Kidney (tissue), 22 donors: ENCODE measurements at places on chromosomes 13 and 19. TPM values are rescaled to one million over a fixed set of nuclear protein-coding genes. Genes with fewer than 3 reads are reported as not detected.

DNA sequence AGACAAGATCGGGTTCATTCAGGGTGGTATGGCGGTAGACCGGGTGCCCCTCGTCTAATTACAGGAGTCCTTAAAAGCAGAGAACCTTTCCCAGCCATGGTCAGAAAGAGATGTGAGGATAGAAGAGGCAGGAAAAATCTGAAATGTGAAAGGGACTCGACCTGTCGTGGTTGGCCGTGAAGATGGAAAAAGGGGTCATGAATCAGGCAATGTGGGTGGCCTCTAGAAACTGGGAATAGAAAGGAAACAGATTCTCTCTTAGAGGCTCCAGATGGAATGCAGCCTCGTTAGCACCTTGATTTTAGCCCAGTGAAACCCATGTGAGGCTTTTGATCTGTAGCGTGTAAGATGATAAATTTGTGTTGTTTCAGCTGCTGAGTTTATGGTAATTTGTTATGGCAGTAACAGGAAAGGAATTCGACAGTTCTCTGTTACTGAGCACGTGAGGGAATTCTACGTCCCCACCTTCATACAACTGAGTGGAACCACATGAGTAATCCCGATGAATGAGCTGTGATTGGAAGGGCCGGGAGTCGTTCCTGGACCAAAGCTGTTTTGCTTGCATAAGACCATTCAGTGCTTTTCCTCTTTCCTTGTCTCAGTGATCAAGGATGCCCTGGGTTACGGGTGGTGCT lies 11.0 kb upstream of the CA11 start:
- DNase-seq: peak; percentile 45

- no peak for DNase-seq
Measured at GRCh38 chr13:20787180-20787579, 13.4 kb upstream of the EEF1AKMT1 start.

Gene PGLYRP1
- not detected for polyA plus RNA-seq

GRCh38 chr13:111623208-111623607 lies 302.8 kb downstream of the TEX29 start:
- DNase-seq: no peak

DNA sequence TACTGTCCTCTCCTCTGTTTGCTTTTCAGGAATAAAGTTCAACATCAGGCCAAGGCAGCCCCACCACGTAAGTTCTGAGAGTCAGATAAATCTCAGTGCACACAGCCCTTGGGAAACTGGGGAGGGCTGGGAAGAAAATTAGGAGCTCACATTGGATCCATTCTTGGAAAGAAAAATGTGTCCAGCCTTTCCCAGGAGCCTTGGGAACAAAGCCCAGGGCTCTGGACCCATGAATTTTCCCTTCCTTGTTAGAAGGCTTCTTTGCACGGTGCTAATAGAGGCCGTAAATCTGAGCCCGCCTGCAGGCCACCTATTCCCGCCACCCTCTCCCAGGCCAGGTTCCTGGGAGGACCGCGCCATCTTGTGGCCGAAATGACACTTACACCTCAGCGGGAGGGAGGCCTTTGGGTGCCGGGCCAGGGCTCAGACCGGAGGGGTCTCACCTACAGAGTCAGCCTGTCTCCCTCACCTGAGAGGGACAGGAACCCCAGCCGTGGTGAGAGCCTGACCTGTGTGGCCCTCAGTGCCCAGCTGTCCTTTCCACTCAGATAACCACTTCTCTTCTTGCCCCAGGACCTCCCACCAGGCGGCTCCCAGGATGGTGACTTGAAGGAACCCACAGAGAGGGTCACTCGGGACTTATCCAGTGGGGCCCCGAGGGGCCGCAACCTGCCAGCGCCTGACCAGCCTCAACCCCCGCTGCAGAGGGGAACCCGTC lies 25.1 kb upstream of the KCTD15 start:
- peak; percentile 84 for DNase-seq

Gene PPP1R13L
- polyA plus RNA-seq: 21.4 TPM

GRCh38 chr19:14655726-14656125 lies 18.9 kb downstream of the ADGRE3 start:
- DNase-seq: no peak

DNA sequence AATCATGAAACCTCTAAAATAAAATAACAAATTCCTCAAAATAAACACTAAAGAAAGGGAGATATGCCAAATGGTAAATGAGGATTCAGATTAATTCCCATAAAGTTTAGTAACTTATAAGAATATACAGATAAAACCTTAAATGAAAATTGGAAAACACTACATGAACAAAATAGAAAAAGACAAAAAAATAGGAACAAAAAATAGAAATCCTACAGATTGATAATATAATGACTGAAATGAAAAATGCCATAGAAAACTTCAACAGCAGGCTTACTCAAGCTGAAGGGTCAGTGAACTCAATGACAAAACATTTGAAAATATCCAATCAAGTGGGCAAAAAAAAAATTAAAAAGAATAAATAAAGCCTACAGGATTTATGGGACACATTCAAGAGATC lies 1784.8 kb downstream of the PCDH9 start:
- DNase-seq: no peak

DNA sequence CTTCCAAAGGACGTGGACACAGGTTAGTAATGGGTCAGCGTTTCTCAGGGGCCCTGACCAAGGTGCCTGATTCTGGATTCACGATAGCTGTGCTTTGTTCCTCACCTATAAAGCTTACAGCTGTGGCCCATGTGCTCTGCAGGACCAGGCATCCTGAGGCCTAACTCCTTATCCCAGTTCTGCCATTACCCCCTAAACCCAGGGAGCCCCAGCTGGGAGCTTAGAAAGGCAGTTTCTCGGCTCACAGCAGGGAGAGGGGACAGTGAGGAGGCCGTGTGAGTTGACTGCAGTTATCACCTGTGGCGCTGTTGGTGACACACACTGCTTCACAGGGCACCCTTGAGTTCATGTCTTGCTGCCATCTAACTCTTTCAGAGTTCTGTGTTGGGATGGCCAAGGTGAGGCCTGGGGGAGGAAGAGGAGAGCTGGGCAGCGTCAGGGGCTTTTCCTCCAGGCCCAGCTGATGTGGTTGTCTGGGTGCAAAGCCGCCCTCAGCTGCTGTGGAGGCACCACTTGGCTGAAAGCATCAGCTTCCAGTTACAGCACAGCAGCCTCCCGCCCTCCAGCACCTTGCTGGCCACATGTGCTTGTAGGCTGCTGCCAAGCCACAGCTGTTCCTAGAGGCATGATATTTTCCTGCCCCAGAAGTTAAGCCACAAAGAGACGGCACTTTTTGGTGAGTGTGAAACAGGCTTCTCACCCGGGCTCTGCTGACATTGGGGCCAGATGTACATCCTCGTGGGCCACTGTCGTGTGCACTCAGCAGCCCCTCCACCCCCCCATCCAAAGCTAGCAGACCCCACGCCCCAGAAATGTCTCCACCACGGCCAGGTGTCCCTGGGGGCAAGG lies 99.6 kb upstream of the MCF2L start:
- no peak for DNase-seq

Gene TJP3
- polyA plus RNA-seq: 32.5 TPM

DNA sequence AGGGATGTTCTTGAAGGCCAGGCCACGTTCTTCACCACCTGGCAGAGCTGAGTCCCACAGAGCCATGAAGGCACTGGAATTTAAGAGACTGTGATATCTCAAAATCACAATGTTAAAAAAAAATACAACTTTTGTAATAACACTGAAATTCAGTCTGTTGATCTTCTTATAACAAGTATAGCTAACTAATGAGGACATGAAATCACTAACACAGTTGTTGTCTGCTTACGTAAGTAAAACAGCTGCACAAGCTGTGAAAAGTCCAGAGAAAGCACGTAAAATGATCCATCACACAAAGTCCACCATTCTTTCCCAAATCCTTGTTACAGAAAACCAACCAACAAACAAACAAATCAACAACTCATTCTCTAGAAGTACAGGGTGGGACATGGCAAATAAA lies 32.9 kb downstream of the FLT3 start:
- DNase-seq: no peak

DNA sequence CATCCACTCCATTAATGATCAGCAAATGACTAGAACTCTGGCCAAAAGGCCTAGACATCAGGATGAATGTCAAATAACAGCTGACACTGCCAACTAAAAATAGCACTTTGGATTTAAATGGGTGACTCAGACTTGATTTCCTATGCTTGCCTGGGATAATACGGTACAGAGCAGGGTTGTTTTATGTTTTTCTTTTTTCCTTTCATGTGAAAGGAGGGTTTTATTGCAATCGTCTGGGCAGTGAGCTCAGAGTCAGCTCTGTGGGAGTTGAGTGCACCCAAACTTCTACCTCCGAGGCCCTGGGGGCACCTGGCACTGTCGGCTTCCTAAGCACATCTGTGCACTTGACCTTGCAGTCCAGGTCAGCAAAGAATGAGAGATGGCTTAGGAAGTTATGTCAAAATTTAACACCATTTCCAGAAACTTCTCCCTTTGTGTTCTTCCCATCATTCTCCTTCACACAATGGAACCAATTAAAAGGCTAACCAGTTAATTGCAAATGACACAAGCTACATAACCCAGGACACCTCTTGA lies 134.1 kb downstream of the LACC1 start:
- peak; percentile 81 for DNase-seq

Gene TEX26
- not detected for polyA plus RNA-seq

DNA sequence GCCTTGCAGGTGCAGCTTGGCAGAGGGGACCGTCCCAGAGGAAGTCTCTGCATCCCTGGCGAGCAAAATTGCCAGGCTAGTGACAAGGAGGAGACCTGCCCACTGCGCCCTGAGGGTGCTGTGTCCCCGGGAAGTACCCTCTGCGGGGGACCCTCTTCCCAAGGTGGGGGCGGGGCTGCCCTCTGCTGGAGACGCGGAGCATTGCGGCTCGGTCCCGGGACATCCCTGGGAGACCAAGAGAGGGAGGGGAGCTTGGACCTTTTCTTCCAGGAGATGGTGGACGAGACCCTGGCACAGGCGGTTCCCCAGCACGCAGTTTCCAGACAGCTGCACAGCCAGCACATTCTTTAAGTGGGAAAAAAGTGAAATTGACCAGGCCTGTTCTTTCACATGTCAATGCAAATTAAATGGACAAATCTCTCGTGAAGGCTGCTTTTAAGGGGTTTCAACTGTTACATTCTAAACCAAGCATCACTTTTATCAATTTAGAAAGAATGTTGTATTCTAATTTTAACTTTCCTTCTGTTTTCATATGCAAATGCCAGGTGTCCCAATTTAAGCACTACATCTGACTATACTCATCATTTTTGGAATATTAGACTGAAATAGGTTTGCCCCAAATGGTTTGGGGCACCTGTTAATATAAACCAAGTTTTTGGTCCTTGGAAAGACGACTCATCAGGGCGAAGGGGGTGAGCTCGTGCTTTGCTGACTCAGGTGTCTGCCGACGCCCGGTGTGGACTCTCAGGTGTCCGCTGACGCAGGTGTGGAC lies 60.7 kb downstream of the MCF2L start:
- DNase-seq: peak; percentile 22

Gene SOX1
- not detected for polyA plus RNA-seq

Gene ACER1
- not detected for polyA plus RNA-seq
